ENCODE measurements at places on chromosomes 4 and X.

- DNase-seq, result no peak
Measured at GRCh38 chrX:19388064-19388679, 44.4 kb downstream of the PDHA1 start.

DNA sequence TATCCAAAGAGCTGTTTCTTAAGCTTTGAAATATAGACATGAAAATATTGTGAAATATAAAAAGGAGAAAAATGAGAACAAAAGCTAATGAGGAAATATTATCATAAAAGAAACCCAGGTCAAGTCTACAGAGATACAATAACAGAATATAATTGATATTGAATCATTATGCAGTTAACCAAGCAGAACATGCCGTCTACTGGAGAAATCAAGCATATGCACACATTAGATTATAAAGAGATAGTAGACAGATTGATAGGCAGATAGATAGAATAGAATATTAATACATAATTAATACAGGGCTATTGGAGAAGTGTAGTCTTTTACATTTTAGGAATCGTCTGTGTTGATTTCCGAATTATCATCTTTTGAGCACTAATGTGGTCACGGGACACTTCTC lies 208.5 kb downstream of the EPHA5 start:
- DNase-seq, result no peak

GRCh38 chr4:75678965-75679364 lies 5.8 kb upstream of the G3BP2 start:
- no peak for DNase-seq

- DNase-seq, result no peak
Measured at GRCh38 chr4:150211016-150211415, 132.8 kb downstream of the DCLK2 start.

DNA sequence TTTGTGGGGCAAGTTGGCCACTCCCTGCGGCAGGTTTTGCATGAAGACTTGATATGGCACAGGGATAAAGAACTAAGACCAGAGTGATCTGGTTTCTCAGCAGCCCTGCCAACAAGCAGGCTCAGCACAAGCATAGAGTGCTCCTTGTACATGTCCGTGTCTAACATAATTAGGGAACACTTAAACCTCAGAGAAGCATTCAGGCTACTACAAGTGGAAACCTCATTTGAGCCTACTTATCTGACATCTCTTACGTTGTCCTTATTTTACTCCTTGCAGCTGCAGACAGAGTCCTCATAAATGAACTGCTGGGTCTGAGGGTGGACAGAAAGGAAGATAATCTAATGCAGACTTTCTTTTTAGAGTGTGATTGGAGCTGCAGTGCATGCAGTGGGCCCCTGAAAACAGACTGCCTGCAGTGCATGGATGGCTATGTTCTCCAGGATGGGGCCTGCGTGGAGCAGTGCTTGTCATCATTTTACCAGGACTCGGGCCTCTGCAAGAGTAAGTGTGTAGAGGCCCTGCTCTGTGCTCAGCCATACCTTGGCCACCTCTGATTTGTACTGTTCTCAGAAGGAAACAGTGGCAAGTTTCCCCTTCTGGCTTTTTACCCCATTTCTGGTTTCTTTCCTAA lies 179.1 kb upstream of the ANXA3 start:
- no peak for DNase-seq

GRCh38 chrX:94204524-94204923 lies 530.5 kb downstream of the FAM133A start:
- DNase-seq, result no peak

- peak; percentile 9 for DNase-seq
Measured at GRCh38 chrX:148498067-148498466, 2.4 kb upstream of the AFF2 start.

DNA sequence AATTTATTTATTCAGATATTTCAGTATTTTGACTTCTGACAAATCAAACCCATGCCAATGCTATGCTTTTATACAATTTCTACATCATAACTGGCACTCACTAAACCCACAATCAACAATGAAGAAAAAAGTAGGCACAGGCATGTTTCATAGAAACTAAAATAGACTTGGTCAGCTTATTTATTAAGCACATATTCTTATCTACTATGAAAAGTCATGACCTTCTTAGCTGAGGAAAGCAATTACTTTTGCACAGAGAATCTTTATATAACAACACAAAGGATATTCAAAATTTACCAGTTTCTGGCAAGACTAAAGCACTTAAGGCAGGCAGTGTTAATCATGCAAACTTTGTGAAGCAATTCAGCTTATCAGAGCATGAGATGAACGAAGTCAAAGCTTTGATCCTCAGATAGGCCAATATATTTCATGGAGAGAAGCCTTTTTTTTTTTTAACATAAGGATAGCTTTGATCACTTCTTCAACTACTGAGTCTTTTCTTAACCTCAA lies 490.6 kb downstream of the INPP4B start:
- no peak for DNase-seq

GRCh38 chr4:156217236-156217635 lies 263.6 kb upstream of the CTSO start:
- no peak for DNase-seq

DNA sequence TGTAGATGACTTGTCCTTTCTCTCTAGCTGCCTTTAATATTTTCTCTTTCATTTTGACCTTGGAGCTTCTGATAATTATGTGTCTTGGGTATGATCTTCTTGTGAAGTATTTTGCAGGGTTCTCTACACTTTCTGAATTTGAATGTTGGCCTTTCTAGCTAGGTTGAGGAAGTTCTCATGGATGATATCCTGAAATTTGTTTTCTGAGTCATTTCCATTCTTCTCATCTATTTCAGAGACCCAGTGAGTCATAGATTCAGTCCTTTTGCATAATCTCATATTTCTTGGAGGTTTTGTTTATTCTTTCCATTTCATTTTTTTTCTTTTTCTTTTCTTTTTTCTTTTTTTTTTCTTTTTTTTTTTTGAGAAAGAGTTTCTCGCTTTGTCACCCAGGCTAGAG lies 585.7 kb upstream of the PABPC4L start:
- no peak for DNase-seq

DNA sequence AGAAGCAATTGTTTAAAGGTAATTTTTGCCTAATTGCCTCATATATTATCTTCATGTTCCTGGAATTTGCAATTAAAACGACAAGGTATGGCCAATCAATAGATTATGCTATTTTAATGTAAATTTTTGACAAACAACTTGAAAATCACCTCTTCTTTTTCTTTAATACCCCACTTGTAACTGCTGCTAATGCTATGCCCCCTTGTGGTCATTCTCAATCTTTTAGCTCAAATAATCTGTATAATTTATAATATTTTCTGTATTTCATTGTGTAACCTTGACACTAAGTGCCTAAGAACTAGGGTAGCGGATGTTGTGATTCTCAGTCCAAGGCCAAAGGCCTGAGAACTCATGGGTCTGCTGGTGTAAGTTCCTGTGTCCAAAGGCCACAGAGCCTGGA lies 831.7 kb upstream of the POU3F4 start:
- no peak for DNase-seq

GRCh38 chr4:77917601-77918000 lies 55.0 kb downstream of the MRPL1 start:
- no peak for DNase-seq

GRCh38 chr4:147456706-147457105 lies 24.2 kb upstream of the EDNRA start:
- DNase-seq, result no peak

GRCh38 chr4:74330295-74330750 lies 22.1 kb downstream of the EPGN start:
- DNase-seq, result no peak

- no peak for DNase-seq
Measured at GRCh38 chr4:31106419-31106818, 386.2 kb downstream of the PCDH7 start.

DNA sequence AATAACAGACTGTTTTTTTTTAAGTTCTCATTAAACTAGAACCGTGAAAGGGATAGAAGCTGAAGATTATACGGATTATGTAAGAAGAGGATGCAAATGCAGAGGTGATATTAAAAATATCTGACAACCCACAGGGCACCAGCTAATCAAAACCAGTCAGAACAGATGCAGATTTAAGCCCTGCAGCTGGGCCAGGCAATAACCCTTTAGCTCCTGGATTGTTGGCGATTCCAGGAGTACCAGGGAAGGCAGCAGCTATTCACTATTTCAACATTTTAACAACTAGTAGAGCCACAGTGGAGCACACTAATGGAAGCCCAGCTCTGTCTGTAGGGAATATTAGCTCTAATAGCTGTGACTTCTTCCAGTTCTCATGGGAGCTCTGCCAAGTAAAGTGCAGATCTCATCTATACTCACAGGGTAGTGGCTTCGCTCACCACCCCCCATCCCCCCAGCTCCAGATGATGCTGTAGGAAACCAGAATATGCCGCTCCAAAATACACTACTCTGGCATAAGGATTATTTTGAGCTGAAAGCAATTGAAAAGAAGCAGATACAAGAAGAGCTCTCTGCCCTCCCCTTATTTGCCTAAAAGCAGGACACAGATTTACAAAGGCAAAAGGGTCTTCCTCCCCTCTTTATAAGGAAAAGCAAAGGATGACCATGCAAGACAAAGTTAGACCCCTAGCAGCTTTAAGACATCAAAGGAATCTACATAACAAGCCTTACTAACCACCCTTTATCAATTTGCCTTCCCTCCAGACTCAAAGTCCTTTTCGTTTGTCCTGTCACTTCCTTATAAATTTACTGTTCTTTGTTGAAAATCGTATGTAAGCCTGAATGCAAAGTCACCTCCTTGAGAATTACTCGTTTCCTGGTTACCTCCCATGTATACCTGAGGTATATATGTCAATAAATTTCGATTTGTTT lies 13.7 kb downstream of the SCD5 start:
- DNase-seq, result no peak

GRCh38 chr4:22881411-22881810 lies 188.7 kb downstream of the GBA3 start:
- DNase-seq, result no peak

GRCh38 chr4:91984466-91984865 lies 319.3 kb upstream of the GRID2 start:
- DNase-seq, result no peak

GRCh38 chr4:81457921-81458520 lies 13.7 kb downstream of the RASGEF1B start:
- DNase-seq, result no peak

- no peak for DNase-seq
Measured at GRCh38 chrX:47644557-47645091, 5.7 kb downstream of the ELK1 start.

DNA sequence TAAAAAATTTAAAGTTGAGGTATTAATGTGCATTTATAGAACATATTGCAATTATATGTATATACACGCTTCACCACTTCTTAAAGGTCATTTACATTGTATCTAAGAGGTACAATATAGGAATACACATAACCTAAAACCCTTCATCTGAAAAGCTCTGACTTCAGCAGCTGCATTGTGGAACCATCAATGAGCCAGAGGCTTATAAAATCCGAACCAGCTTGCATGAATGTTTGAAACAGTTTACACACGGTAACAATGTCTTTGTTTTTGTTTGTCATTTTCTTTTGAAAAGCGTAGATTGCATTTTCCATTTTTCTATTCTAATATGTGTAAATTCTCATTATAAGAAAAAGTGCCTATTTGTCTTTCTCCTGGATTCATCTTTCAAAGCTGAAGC lies 221.6 kb downstream of the DCLK2 start:
- DNase-seq, result no peak

GRCh38 chr4:164779080-164779479 lies 25.1 kb downstream of the SMIM31 start:
- DNase-seq, result no peak

- no peak for DNase-seq
Measured at GRCh38 chr4:159433337-159433736, 330.5 kb downstream of the RAPGEF2 start.

Data from CD8-positive, alpha-beta T cell (primary cell).